ENCODE measurements at places on chromosomes 2 and 18.

GRCh38 chr2:207110310-207110709 is 55.4 kb downstream of the KLF7 start:
- no peak for DNase-seq

DNA sequence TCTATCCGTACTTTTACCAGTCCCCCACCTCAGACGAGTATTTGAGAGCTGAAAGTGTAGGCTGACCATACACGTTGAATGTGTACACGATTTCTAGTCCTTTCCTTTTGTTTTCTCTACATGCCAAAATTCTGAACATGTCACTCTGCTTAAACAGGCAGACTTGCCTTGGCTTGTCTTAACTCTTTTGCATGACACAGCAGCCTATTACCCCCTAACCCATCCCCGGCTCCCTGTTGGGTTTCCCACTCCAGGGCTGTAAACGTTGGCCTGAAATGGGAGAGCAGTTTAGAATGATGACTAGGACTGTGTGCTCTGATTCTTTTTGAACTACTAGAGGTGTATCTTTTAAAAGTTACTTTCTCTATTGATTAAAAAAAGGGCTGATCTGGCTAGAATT is 19.1 kb downstream of the MTCL1 start:
- DNase-seq: no peak

DNA sequence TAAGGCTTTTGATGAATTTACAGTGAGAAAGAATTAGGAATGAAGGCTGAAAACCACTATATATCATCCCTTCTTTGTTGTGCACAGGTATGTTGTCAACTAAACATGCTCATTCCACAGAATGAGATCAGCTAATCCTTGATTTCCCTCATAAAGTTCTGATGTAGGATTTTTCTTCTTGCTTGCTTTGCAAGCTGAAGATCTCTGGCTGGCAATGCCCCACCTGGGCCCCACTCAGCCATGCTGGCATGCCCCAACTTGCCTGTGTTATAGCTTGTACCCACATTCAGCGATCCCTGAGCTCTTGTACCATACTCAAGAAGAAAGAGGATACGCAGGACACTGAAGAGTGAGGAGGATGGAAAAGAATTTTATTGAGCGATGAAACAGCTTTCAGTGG is 18.0 kb upstream of the SERPINB11 start:
- DNase-seq: no peak

DNA sequence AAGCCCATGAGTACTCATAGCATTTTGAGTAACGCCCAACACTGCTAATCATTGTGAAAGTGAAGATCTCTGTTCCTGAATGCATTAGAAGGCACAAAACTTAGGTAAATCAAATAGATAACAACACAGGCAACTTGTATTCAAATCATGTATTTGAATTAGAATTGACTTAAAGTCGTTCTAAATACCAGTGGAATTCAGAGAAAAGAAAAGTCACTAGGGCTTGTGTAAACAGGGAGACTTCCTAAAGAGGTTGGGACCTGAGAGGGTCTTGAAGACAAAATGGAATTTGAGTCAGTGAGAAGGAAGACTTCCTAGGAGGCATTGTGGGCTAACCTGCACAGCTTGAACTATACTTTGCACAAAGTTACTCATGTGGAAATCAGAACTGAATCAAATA is 127.2 kb downstream of the CTNNA2 start:
- DNase-seq: no peak

DNA sequence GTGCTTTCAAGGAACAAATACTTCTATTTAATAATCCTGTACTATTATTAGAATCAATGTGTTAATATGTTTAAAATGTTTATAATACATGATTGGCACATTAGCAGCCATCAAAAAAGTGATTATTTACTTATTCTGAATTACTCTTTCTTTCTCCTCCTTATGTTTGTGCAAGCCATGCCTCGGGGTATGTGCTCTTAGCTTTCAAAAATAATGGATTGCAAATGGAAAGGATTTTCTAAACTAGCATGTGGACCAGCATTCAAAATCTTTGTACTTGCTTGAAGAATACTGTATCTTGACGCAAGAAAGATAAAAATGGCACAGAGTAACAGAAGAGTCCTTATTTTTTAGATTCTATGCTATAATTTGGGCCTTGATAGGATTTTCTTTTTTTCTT is 156.5 kb downstream of the CDH7 start:
- no peak for DNase-seq

DNA sequence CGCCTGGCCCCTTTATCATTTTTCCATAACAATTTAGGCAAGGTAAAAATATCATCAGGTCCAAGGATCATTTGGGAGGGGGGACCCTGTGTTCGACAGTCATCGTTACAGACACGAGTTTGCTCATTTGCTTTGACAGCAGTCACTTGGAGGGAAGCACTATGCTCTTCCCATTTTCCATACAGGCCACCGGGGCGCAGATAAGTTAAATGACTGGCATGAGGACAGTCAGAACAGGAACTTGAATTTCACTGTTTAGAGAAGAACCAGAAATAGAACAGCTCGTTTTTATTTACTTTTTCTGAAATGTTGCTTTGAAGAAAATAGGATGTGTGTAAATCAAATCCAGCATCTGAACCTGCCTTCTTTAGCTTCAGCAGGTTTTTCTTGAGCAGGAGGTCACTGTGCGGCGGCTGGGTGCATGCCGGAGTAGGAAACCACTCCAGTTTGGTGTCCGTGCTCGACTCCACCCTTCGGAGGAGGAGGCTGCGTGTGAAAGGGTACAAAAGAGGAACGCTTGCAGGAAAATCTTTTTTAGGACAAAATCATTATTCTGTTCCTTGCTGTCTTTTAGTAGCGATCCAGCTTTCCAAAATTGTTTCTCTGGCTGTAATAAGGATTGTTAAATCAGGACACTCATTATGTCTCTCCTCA is 15.2 kb downstream of the NPAS2 start:
- no peak for DNase-seq

GRCh38 chr2:64092502-64092901 is 51.7 kb downstream of the PELI1 start:
- no peak for DNase-seq

- no peak for DNase-seq
Observed at GRCh38 chr18:28149810-28150420, 27.0 kb downstream of the CDH2 start.

- no peak for DNase-seq
Observed at GRCh38 chr2:241926541-241927311, 57.2 kb downstream of the RTP5 start.

GRCh38 chr18:67932271-67932670 is 415.8 kb upstream of the DSEL start:
- no peak for DNase-seq

GRCh38 chr2:168748461-168748860 is 54.0 kb upstream of the NOSTRIN start:
- DNase-seq: no peak

DNA sequence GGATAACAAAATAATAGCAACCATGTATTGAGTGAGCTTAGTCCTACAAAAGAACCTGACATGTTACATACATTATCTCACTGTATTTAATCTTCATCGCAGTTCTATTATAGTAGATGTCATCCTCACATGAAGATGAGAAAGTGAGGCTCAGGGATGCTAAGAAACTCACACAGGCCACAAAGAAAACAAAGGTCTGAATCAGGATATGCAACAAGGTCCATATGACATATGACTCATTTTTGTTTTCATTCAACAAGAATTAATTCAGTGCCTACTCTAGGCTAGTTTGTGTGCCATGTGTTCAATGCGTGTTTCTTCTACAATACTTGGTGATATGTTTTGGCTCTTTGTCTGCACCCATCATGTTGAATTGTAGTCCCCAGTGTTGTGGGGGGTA is 219.7 kb upstream of the EPHA4 start:
- no peak for DNase-seq

GRCh38 chr18:48073211-48073930 is 142.9 kb upstream of the SMAD2 start:
- DNase-seq: no peak

DNA sequence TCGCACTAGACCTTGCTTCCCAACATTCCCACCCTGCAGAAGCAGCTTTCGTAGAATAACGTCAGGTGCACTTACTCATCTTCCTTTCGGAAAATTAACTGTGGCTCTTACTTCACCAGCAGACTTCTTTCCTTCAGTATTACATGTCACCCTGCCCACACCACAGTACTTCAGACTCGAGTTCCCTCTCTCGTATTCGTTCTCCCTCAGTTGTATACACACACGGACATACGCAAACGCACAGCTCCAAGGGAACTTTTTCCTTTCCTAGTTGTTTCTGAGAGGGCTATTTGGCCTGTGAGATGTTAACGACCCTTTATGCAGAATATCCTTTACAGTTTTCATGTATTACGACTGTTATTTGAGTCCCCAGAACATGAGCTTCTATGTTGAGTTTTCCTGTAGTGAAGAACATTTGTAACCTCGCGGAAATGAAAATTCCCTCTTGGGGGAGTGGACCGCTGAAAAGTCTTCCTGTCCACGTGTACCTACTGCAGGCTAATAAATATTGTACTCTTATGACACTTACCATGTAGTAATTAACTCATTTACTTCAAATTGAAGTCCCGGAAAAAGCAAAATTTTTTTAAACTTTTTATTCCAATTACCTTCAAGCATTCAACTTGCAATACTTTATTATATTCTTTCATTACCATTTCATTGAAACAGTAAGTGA is 908 bp downstream of the ERLEC1 start:
- no peak for DNase-seq

- DNase-seq: no peak
Observed at GRCh38 chr2:235908826-235909225, 259.4 kb downstream of the GBX2 start.
